ENCODE measurements at places on chromosomes 3 and 15.

- no peak for DNase-seq
Measured at GRCh38 chr3:119978554-119979208, 115.6 kb downstream of the GSK3B start.

- no peak for DNase-seq
Measured at GRCh38 chr3:69821133-69821532, 81.9 kb downstream of the MITF start.

DNA sequence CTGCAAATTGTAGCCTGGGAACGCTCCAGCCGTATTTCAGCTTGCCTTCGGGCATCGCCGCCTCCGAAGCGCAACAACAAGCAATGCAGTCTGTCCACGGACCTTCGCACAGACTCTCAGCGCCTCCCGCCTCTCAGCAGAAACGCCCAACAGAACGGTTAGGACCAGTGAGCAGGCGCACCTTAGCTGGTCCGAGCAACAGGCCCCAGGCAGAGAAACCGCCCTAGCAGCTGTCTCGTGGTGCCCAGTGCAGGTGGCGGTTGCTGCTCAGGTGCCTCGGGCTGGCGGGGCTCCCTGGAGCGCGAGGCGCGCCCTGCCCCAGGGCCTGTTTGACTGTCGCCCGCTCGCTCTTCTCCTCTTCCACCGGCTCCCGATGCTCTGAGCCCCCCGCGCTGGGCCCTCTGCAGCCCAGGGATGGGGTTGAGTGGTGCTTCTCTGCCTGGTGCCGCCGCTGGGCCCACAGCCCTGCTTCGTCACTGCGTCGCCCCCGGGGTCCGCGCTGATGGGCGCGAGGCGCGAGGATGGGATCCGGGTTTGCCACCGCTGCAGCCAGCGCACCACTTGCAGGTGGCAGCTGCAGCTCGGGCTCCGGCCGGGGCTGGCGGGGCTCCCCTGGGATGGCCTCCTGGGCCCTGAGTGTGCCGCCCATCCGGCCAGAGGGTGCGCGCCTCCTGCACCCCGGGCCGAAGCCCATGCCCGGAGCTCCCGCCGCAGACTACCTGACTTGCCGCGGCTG is 268.4 kb upstream of the FRG2C start:
- DNase-seq = no peak

DNA sequence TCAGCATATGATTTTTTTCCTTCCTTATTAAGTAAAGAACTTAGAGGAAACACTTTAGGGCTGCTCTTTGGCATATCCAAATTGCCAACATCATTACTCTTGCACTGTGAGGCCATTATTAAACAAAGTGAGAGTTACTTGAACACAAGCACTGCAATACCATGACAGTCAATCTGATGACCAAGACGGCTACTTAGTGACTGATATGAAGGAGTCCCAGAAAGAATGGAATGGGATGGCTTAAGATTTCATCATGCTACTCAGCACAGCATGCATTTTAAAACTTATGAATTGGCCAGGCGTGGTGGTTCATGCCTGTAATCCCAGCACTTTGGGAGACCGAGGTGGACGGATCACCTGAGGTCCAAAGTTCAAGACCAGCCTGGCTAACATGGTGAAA is 55.2 kb downstream of the FAM98B start:
- DNase-seq = no peak

- DNase-seq = no peak
Measured at GRCh38 chr15:50278496-50278895, 13.0 kb upstream of the HDC start.

- no peak for DNase-seq
Measured at GRCh38 chr3:171622126-171622525, 161.9 kb upstream of the TNIK start.

DNA sequence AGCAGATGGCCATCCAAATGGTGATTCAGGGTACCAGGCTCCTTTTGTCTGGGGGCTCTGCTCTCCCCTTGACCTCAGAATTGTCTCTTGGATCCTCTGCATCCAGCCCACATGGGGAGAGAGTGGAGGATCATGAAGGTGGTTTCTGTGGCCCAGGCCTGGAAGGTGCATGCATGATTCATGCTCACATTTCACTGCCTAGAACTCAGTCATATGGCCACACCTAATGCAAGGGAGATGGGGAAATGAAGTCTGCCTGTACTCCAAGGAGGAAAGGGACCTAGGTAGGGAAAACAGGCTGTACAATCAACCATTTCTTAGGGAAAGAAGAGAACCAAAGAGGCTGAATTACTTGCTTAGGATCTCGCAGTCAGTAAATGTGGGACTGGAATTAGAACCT is 15.1 kb downstream of the HRG start:
- no peak for DNase-seq

DNA sequence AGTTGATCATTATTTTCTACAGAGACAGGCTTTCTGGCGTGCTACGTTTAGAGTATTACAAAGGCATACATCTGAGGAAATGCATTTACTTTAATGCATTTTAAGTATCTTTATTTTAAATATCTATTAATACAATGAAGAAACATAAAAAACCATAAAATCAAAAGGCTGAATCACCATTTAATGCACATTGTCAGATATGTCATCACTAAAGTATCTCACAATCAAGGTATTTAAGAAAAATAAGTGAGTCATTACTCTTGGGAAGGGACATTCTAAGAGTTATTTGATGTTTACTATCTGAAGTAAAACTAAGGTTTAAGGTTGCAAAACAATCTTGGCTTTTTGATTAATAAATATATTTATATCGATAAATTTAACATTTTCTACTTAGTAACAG is 102.2 kb downstream of the CTNNB1 start:
- DNase-seq = no peak

DNA sequence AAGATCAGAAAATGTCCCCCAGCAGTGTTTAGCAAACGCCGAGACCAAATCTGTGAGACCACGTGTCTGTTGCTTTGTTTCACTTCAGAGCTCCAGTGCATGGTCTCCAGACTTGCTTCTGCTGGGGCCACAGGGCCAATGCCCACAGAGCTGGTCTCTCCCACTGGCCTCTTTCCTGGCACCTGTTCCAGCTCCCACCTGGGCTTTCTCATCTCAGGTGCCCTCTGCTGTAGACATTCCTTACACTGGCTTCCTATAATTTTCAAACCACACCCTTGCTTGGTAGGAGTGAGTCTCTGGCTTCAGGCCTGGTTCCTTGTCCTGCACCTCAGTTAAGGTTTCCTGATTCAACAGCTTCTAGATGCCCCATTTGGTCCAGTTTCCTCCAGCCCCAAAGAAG is 243.1 kb downstream of the ADAMTS17 start:
- DNase-seq = no peak

DNA sequence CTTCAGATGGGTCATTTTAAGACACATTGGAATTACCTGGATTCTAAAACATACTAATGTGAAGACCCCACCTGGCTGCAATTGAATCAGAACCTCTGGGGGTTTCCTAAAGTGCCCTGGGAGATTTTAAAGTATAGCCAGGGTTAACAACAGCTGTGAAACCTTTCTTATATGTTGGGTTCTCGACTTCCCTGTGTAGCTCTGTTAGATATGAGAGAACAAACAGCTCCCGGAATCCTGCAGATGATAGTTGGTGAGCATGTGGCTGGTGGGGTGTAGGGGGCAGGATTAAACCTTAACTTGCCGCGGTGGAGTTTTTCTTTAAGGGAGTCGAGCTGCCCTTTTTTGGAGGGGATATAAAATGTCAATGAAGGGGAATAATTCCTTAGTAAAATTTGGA is 12.1 kb downstream of the PLCL2 start:
- DNase-seq = no peak

DNA sequence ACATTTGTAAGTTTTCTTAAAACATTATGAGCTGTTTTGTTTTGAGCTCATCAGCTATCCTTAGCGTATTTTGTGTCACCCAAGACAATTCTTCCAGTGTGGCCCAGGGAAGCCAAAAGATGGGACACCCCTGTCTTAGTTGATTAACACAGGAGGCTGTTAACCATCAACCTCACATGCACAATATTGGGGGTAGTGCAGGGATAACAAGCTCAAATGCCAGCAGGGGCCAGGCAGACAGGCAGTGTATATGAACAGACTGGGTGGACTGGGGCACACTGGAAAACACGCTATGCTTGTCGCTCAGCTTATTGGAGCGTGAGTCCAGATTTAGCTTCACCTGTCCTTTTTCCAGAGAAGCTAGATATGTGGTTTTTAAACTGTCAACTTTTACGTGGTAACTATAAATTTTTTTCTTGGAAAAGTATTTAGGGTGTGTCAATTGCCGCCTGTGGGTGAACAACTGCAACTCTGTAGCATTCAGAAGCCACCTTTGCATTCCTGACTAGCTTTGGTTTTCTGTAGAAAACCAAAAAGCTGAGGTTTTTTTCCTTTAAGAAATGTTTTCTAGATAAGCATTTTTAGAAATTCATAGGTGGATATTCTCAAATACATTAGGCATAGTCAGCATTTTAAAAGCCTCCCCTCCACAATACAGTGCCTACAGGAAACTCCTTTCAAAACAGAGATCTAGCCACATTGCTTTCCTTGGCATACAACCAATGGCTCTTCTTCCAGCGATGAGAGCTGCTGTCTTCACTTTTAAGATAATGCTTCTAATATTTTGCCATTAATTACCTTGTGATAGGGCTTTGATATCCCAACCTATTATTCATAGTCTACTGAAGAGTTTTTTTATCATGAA is 14.6 kb downstream of the PSMD6 start:
- DNase-seq = no peak

DNA sequence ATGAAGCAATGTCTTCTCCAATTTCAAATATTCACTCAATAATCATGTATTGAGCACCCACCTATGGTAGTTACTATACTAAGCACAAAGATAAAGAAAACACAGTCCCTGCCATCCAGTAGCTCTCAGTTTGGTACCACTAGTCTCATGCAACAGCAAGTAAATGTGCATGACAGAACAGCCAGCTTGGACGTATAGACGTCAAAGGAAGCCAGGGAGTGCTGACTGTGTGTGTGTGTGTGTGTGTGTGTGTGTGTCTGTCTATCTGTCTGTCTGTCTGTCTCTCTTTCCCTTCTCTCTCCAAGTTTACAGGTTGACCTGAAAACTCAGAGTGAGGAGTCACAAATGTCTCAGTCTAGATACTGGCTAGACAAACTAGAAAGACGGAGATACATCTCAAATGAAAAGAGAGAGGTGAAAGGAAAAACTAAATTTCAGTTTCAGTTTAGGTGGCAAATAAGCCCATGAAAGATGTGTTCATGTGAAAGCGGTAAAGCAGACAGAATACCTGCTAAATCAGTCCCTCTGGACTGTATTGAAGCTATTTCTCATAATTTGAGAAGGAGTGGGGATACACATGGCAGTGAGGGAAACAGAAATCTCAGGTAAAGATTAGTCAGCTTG is 141.1 kb upstream of the PTPRG start:
- DNase-seq = no peak

- DNase-seq = no peak
Measured at GRCh38 chr3:114290911-114291901, 2.6 kb upstream of the TIGIT start.

GRCh38 chr3:46733026-46733800 is 15.5 kb upstream of the PRSS50 start:
- DNase-seq = no peak

DNA sequence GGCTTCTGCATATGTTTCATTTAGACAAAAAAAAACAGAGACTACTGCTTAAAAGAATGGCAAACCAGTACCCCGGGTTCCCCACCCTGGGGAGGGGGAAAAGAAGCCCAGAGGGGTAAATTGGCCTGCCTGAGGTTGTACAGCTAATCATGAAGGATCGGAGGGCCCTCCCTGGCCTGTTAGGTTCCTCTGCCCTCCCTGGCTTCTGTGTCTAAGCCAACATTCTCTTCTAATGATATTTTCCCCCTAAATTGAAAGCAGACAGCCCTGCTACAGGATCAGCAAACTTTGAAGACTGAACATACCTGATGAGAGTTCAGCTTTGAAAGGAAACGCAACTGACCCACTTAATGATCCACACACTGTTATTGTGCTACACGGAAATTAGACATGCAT is 2.5 kb downstream of the ARHGAP31 start:
- no peak for DNase-seq

DNA sequence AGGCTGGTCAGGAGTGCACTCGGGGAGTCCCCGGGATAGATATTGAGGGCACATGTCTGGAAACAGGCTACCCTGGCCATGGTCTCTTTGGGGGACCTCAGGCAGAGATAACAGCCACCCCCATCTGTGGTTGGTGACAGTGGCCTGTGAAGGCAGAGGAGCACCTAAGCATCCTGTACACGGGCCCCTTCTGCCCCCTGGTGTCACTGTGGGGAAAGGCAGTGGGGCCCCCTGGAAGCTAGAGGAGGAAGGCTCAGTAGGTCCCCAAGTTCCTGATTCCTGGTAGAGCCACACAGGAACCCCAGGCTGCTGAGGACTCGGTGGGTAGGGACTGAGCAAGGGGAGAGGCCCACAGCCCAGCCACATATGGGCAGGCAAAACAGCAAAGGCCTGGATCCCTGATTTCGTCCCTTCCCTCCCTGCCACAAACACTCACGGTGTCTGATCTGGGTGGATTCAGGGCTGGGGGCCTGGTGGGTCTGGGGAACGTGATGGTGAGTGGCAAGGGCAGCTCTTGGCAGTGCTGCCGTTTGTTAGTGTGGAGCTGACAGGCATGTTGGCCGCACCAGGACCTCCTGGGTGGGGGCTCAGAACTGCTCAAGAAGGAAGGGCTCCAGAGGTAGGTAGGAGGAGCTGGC is 14.1 kb upstream of the CXCR6 start:
- DNase-seq = no peak

- DNase-seq = no peak
Measured at GRCh38 chr15:50251638-50252182, 13.8 kb downstream of the HDC start.

- DNase-seq = no peak
Measured at GRCh38 chr3:127546970-127547733, 43.4 kb downstream of the TPRA1 start.

- DNase-seq = no peak
Measured at GRCh38 chr3:154156530-154156929, 35.3 kb downstream of the ARHGEF26 start.

- no peak for DNase-seq
Measured at GRCh38 chr3:89353465-89353864, 246.0 kb downstream of the EPHA3 start.

GRCh38 chr3:117955196-117955595 is 1079.5 kb downstream of the IGSF11 start:
- no peak for DNase-seq

GRCh38 chr3:106261915-106262683 is 393.3 kb upstream of the CBLB start:
- DNase-seq = no peak

DNA sequence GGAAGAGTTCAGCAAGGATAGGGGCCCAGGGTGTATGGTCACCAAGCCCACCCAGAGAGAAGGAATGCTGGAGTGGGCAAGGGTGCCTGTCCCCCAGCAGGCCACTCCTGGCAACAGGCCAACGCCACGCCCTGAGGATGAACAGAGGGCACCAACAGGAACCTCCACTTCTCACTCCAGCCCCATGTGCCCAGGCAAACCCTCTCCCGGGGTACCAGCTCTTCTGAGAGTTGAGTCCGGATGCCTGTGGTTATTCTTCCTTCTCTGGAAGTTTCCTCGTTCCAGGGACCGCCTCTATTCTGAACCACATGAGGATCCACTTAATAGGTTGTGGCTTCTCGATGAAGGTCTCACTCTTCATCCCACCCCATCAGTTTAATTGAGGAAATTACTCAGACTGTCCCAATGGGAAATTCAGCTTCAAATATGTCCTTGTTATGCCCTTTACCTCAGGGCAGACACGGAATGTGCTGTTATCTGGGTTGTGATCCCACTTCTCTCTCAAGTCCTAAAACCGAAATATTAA is 114.3 kb downstream of the LIPC start:
- DNase-seq = no peak

Measured in LoVo (cell line).